CD4-positive, alpha-beta T cell (primary cell): ENCODE measurements at places on chromosomes 12 and 14.
A peak's percentile ranks its signal among the peaks of the same experiment; 100 is the strongest.

GRCh38 chr12:80659512-80660063 is 47.8 kb upstream of the MYF6 start:
- DNase-seq, result no peak

GRCh38 chr12:25781232-25781631 is 177.2 kb upstream of the RASSF8 start:
- DNase-seq, result no peak

- no peak for DNase-seq
Measured at GRCh38 chr12:75554556-75554880, 43.1 kb upstream of the KRR1 start.

DNA sequence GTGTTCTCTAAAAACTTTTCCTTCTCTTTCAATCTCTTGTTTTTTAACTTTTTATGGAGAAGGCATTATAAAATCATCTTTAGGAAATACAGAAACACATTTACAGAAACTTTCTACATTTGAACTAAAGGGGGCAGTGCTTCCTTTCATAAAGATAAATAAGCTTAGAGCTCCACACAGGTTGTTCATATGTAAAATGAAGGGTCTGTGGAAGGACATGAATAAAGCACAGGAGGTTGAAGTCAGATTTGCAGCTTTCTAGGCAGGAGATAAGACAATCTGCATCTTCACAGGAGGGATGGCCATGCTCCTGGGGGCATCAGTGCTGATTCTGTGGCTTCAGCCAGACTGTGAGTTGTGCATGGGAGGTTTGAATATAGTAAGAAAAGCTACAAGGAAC is 426.0 kb downstream of the DAD1 start:
- no peak for DNase-seq

DNA sequence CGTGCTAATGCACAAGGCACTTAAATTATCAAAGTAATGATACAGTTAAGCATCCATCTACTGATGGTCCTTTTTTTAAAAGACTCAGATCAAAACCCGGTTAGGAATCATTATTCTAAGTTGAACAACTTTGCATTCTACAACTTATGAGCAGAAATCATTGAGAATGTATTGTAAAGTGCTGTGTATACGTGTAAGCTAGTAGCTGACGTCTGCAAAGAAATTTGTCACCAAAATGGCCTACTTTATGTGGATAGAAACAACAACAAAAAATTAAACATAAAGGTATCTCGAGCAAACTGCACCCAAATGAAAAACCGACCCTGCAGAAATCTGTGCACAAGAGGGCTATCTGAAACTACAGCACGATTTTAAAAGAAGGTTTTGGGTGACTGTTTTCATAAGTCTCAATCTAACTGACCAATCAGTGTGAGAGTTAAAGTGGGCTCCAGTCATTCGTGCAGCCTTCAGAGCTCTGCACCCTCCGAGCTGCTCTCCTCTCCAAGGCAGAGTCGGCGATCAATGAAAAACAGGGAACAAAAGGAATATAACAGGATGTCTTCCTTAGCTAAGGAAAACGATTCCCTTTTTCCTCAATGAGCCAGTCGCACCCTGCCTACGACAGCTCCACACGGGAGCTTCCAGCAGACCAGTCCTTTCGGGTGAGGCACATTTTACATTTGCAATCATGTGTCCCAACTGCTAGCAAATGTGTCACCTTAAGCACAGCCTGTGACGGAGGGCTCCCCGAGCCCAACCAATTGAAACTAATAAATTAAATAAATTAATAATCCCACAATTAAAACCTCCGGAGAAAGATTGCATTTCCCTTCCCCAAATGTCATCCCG is 200.7 kb upstream of the FOXN3 start:
- DNase-seq, result peak; percentile 41

DNA sequence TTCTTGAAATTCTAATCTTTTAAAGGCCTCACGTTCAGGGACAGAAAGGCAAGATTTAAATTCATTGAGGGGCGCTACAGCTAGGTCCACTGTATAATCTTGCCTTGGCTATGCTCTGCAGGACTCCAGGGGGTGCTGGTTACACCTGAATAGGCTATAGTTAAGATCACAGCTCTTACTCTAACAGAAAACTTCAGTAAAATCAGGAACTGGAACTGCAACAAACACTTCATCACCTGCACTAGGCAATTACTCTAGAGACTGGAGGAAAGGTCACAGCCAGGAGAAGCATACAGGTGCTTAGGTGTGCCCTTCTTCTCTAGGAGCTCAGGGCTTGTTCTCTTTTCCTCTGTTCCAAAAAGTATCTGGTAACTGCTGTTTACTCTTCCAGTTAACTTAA is 20.9 kb downstream of the SLCO1C1 start:
- no peak for DNase-seq

DNA sequence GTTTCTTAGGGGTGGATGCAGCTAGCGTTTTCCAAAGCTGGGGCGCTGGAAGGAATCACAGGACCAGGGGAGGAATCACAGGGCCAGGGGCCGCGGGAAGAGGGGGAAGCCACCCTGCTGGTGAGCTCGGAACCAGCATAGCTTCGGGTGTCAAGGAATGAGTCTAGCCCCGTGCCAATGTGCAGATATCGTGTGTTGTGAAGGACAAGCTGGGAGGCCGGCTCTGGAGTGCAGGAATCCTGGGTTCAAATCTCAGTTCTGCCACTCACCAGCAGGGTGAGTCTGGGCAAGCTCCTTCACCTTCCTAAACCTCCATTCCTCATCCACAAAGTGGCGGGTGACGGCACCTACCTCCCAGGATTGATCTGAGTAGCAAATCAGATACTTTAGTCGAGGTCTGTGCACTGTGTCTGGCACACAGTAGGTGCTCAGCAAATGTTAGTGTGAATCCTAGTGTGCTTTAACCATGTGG is 53.6 kb upstream of the RIN3 start:
- DNase-seq, result no peak

GRCh38 chr12:95073698-95074520 is 491 bp upstream of the NR2C1 start:
- DNase-seq, result peak; percentile 4

DNA sequence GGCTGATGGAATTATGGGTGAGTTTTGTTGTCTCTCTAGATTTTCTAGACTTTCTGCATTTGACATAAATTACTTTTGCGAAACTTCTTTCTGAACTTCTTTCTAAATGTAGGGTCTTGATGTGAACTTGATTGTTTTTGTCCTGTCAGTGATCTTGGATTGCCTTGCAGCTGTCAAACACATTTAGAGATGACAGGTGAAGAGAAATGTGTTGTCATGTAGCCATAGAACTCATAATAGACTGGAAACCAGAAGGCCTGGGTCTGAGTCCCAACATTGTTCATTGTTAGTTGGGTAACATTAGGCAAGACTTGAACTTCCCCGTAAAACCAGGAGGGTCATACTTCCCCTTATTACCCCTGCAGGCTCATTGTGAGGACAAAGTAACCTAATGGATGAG is 109.0 kb downstream of the LRIG3 start:
- no peak for DNase-seq

DNA sequence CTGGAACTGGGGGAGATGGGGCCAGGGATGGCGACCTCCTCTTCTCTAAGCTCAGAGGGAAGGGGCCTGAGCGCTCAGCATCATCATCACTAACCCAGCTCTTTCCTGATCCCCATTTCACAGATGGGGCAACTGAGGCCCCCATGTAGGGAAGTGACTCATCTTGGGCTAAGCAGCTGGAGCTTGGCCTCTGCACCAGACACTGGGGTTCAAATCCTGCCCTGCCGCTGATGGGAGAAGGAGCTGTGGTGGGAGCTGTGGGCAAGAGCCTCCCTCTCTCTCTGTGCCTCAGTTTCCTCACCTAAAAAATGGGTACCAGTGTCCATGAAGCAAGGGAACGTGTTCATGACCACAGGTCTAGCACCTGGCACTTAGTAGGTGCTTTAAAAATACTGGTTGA is 2.6 kb upstream of the TRPV4 start:
- no peak for DNase-seq

GRCh38 chr12:127306604-127307215 is 960.3 kb upstream of the TMEM132C start:
- DNase-seq, result no peak

- DNase-seq, result peak; percentile 34
Measured at GRCh38 chr14:57390806-57391516, 575 bp downstream of the NAA30 start.

DNA sequence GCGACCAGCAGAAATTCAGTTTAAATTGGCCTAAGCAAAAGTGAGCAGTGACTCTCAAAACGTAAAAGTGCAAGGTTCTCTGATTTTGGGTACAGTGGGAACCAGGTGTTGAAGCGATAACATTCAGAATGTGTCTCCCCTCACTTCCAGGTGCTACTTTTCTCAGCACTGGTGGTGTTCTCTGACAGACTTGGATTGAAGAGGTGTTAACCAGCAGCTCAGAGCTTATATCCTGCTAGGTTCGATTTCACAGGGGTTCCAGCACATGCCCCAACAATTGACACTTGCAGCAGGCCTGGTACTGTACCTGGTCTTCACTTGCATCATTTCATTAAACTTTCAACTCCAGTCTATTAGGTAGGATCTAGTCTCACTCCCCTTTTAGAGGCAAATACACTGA is 680.2 kb downstream of the VRK1 start:
- no peak for DNase-seq

GRCh38 chr12:109131154-109132050 is 15.0 kb downstream of the ACACB start:
- no peak for DNase-seq

DNA sequence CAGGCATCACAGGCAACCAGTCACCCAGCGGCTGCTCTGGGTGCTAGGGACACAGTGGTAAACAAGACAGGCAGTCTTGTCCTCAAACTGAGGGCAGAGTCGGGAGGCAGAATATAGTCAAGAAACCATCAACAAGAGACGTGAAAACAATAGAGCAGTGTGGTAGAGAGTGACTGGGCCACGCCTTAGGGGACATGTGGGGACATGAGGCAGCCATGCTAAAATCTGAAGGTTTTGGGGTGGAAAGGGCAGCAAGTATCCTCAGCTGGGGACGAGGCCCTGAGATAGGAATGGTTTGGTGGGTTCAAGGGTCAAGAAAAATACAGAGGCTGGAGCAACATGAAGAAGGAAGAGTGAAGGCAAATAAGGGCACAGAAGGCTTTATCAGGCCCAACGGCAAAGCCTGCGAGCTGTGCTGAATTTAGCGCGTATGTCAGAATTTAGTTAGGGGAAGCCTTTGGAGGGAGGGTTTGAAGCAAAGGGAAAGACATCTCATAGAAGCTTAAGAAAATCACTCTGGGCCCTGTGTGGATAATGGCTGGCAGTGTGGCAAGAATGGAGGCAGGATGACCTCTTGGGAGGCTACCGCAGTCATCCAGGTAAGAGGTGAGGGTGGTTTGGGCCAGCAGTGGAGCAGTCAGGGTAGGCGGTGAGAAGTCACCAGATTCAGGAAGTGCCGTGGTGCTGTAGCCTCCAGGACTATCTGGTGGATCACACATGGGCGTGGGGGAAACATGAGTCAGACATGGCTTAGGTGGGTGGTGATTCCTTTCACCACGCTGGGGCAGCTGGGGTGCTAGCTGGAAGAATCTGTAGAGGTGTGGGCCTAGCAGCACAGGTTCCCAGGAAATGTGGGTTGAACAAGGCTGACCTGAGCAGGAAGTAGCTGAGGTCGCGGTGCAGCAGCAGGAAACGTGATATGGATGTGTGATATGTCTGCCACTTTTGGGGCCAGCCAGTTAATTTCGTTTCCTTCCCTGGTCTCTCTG is 3.0 kb downstream of the EVL start:
- peak; percentile 73 for DNase-seq

DNA sequence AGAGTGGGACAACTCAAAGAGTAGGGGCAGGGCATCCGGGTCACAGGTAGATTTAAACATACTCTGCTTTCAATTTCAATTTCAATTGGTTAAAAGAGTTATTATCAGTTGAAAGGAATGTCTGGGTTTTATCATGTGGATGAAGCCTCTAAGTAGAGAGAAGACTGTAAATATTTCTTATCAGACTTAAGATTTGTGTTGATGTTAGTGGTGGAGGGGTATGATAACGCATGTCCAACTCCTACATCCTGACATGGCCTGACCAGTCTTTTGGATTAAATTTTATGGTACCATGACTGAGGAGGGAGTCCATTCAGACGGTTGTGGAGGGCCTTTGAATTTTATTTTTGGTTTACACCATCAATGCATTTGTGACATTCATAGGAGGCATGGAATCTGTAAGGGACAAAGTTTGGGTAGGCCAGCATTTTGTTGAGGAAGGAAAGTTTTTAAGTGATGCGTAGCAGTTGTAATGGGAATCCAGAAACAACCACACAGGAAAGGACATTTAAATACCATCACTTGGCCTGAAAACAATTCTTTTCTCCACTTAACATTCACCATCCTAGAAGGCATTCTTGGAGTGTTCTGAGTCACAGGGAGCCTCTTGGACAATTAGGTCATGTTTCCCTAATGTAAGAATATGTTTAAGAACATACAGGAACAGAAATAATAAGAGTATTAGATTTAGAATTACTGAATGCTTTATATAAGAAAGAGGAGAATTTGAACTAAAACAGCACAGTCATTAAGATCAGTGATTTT is 371.9 kb downstream of the ATP23 start:
- no peak for DNase-seq

- DNase-seq, result no peak
Measured at GRCh38 chr14:65502676-65503124, 90.2 kb downstream of the FUT8 start.

DNA sequence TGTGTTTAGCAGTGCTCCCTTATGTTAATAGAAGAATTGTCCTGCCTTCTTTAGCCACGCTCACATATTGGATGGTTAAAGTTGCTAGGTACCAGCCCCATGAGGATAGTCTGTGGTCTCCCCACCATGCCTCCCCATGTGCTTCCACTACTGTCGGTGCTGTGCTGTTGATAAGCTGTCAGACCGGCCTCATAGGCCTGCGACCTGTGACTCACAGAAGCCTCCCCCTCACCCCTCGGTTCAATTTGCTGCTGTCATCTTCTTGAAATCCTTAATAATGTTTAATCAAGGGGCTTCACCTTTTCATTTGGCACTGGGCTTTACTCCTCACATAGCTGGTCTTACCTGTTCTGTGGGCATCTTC is 227.2 kb downstream of the NPAS3 start:
- DNase-seq, result no peak

GRCh38 chr12:42871816-42872215 is 282.3 kb upstream of the PRICKLE1 start:
- no peak for DNase-seq

DNA sequence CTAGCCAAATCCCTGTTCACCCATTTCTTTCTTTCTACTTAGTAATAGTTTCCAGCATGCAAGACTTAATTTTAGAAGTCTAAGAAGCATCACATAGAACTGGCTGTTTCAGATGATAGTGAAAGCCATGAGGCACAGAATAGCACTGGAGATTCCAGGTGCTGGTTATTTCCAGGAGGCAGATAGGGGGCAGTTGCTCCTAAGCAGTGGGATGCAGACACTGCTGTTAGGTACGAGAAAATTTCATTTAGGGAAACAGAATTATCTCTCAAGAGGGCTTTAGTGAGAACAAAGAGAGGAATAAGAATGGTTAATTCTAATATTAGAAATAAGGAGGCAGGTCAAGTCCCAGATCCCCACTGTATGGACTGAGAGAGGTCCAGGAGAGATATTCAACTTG is 3.6 kb upstream of the MDGA2 start:
- no peak for DNase-seq

- DNase-seq, result no peak
Measured at GRCh38 chr12:117514016-117514415, 152.6 kb upstream of the NOS1 start.
